ENCODE measurements at places on chromosomes 5 and 9.
A peak's percentile ranks its signal among the peaks of the same experiment; 100 is the strongest.

DNA sequence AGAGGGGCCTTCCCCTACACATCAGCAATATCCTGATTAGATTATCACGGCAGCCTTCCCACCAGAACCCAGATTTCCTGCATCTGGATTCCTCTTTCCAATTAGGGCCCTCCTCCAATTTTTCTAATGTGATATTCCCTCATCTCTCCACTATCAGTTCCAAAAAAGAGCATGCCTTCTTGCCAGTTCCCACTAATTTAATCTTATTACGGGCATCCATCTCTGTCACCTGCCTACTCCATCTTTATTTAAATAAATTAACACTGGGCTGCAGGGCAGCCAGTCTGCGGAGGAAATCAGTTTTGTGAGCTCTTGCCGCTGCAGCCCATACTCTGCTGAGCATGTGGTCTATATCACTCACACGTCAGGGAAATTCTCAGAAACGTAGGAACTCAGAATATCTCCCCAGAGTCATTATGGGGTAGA is 16.6 kb upstream of the FBP2 start:
- no peak for DNase-seq

- DNase-seq: no peak
Observed at GRCh38 chr9:35562895-35563780, 41.9 kb upstream of the TESK1 start.

- DNase-seq: no peak
Observed at GRCh38 chr5:82246960-82247574, 31.1 kb downstream of the RPS23 start.

GRCh38 chr9:122816163-122816867 is 12.1 kb downstream of the PDCL start:
- no peak for DNase-seq

GRCh38 chr5:66828548-66829357 is 232.6 kb downstream of the MAST4 start:
- DNase-seq: peak; percentile 6

All from esophagus squamous epithelium (tissue), 5 donors.